Suppressor macrophage (primary cell): ENCODE measurements at places on chromosomes 6 and 20.

DNA sequence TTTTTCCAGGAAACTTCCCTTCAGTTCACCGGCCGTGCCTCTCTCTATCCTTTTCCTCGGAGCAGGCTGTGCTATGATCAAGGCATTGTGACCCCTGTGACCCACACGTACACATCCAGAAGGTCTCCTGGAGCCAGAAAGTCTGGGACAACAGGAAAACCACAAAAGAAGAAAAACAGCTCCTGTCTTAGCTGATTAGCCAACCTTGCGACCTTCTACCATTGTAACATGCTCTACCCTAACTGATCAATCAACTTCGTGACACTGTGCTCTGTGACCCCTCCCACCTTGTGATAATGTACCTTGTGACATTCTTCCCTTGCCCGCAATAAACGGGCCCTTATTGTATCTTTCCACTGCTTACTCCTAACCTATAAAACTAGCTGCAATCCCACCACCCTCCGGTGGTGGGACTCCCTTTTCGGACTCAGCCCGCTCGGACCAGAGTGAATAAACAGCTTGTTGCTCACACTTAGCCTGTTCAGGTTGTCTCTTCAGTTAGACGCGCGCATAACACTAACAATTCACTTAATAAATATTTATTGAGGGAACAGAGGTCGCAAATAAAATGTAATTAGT lies 24.2 kb downstream of the ZNF311 start:
- peak; percentile 72 for DNase-seq

DNA sequence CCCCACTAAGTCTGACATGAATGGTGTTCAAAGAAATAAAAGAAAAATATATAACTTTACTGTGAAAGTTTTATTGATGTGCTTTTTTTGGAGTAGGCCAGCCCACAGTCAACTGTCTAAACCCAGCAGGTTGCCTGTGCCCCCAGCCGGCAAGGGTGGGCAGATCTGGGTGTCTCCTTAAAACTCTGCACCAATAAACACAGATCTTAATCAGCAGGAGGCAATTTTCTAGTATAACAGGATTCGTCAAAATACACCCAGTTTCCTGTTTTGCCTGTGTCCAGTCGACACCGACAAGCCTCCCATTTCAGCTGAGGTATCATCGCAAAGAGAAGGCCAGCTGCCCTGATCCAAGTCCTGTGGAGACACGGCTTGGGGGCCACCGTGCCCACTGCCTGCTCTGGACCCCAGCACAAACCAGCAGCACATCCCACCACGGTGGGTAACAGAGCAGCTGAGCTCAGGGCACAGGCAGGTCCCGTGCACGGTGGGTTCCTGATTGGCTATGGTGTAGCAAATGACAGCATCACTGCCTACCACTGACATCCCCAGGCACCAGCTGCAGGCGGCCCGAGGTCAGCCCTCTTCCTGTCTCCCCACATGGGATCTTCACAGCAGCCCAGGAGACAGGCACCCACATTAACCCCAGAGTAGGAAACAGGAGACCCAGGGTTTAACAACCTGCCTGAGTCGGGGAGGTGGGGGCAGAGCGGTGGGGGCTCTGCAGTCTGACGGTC lies 15.7 kb downstream of the BMP7 start:
- DNase-seq, result no peak

DNA sequence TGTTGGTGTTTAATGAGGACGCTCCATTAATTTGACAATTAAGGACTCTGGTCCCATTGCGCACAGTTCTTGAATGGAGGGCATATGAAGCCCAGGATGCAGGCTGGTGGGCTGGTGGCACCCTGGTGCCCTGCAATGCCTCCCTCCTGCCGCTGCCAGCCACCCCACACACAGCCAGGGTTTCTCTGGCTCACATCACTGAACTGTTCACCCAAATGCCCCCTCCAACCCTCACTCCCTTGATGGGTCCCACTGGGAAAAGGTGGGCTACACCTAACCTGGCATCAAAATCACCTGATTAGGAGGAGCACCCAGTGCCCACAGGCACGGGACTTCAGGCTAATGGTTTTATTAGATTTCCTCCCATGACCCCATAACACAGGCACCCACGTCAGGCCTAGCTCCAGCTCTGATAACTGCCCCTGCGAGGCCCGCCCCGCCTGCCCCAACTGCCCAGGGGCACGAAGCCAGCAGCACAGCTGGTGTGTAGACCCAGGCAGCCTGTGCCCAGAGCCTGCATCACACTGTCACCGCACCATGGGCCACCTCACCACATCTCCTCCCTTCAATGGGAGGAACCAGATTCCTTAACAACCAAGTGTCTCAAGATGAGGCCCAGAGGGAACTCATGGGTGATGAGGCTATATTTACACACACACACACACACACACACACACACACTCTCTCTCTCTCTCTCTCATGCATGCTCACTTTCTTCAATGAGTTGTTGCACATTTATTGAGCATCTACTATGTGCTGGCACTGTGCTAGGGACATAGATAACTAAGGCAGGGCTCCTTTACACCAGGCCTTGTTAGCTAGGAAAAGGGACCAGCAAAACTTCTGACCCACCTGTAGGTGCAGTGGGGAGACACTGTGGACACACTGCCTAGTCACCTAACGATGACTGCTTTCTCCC lies 107.3 kb downstream of the NOL4L start:
- no peak for DNase-seq

- DNase-seq, result no peak
Observed at GRCh38 chr6:106225581-106225980, 100.0 kb downstream of the ATG5 start.

- peak; percentile 74 for DNase-seq
Observed at GRCh38 chr20:5222919-5223634, 93.7 kb downstream of the PROKR2 start.

DNA sequence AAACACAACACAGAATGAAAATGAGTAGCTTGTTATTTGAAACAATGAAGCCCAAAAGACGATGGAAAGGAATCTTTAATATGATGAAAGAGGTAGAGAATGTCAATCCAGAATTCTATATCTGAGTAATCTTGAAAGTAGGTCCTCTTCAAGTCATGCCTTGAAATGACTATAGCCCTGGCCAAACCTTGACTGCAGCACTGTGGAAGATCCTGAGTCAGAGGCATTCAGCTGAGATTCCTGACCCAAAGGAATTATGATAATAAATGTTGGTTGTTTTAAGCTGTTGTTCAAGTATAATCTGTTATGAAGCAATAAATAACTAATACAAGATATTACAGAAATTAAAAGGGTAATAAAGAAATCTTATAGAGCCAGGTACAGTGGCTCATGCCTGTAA lies 64.8 kb downstream of the IBTK start:
- no peak for DNase-seq

GRCh38 chr6:158782432-158783166 lies 36.6 kb downstream of the EZR start:
- no peak for DNase-seq

GRCh38 chr6:32742374-32742773 lies 1.2 kb downstream of the HLA-DQA2 start:
- no peak for DNase-seq

- DNase-seq, result no peak
Observed at GRCh38 chr6:57303931-57304681, 13.3 kb upstream of the PRIM2 start.

GRCh38 chr6:13292774-13293173 lies 35.6 kb downstream of the TBC1D7 start:
- no peak for DNase-seq

DNA sequence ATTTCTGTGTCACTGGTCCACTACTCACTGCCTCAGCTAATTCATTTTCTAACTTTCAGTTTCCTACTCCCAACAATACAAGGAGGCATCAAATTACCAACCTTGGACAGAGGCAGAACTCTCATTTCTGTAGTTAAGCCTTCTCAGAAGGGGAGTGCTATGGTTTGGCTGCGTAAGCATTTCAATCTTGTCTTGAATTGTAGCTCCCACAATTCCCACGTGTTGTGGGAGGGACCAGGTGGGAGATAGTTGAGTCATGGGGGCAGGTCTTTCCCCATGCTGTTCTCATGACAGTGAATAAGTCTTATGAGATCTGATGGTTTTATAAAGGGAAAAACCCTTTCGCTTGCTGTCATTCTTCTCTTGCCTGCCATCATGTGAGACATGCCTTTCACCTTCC lies 22.9 kb downstream of the HLA-DRA start:
- DNase-seq, result no peak

GRCh38 chr6:144305567-144305966 lies 20.4 kb downstream of the UTRN start:
- DNase-seq, result no peak

DNA sequence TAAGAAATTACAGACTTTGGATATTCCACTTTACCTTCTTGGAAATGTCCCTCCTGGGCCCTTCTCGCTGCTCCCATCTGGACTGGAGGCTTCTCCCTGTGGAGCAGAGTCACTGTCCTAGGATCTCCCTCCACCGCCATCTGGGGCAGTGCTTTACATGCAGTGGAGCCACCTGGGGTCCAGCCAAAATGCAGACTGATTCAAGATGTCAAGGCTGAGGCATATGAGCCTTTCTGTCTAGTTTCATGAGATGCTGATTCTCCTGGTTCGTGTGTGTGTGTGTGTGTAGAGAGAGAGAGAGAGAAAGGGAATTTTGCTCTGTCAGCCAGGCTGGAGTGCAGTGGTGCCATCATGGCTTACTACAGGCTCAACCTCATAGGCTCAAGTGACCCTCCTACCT lies 14.9 kb downstream of the MICA start:
- no peak for DNase-seq

GRCh38 chr6:49457771-49458170 lies 5.3 kb downstream of the MMUT start:
- no peak for DNase-seq

GRCh38 chr6:151196555-151196954 lies 43.2 kb upstream of the AKAP12 start:
- no peak for DNase-seq

GRCh38 chr6:147384029-147384428 lies 124.5 kb upstream of the SAMD5 start:
- no peak for DNase-seq

GRCh38 chr6:142737368-142738034 lies 207.5 kb downstream of the HIVEP2 start:
- DNase-seq, result peak; percentile 71

GRCh38 chr6:166470863-166471410 lies 88.2 kb upstream of the MPC1 start:
- no peak for DNase-seq

- no peak for DNase-seq
Observed at GRCh38 chr20:23111307-23111943, 25.3 kb upstream of the CD93 start.

DNA sequence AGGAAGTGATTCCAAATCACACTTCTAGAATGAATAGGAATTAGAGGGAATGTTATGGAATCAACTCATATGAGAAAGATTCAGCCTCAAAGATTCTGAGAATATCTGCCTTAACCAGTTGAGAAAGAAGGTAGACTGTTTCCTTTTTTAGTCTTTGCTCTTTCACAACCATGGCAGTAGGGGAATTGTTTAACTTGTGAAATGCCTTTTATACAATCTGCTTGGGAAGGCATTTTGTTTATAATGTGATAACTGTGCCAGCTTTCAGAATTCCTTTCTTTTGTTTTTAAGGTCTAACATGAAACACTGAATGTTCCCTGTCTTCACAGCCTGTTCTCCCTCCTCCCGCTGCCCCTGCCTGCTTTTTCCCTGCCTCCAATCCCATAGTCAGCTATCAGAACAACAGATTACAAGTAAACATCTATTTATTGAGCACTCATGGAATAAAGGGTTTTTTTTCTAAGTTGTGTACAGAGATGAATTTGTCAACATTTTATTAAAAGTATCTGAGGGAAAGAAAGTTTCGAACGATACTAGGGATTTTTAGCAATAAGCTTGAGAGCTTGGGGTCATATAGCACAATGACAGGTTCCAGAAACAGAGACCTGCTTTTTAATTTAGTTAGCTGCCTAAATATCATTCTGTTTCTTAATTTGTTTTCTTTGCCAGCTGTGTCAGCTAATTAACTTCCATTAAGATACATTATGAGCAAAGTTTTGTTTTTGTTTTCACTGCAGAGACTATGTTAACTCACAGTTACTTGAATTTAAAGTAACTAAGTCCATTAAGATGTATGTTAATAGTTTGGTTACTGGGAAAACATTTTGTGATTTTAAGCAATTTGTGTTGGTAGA lies 28.3 kb upstream of the FBXO30 start:
- peak; percentile 48 for DNase-seq

DNA sequence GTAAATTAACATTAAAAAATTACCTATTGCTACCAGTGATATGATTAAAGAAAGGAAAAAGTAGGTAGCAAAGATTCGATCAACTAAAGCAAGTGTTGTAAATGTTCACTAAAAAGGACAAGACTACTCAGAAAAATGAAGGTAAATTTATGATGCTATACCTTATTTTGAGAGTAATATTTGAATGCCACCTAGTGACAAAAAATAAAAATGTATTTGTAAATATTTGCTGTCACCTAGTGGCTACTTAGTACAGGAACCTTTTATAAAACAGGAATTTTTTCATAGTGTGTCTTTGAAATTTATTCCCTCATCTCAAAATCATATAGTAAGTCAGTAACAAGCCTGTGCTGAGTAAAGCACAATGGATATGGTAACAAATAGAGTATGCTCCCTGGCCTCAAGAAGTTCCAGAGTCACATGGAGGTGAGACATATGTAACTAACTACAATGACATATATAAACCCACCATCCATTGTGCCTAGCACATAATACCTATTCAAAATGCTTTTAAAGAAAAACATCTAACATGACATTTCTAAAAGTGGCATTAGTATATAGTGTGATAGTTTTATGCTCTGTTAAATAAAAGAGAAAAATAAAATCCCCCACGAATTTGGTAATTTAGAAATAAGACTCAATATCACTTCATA lies 193.1 kb upstream of the SIM1 start:
- DNase-seq, result no peak

DNA sequence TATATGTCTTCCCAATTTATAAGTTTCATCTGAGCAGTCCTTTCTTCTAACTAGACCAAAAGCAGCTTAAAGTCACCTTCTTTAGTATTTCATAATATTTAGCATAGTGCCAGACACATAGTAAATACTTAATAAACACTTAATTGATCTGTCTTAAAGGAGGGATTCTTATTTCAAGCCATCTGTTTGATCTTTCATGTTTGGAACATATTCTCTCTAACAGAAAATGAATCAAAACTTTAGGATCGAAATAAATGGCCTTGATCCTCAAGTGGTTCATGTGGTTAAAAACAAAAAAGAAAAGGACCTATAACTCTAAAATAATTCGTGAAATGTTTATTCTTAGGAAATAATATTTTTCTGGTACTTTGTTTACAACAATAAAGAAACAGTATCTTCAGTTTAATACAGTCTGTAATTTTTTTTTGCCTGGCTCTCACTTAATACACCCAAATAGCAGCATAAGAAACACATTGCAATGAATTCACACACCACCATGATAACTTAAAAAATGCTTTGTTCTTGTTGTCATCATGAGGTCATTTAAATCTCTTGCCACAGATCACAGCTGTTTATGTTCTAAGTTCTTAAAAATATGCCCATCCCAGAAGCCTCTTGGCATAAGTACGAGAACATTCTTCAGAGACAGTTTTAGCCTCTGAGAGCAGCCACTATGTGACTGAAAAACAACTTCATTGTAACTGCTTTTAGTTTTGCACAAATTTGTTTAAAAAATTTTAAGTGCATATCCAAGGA lies 48.1 kb downstream of the ESF1 start:
- no peak for DNase-seq
